ENCODE measurements at places on chromosomes 12 and 14.

DNA sequence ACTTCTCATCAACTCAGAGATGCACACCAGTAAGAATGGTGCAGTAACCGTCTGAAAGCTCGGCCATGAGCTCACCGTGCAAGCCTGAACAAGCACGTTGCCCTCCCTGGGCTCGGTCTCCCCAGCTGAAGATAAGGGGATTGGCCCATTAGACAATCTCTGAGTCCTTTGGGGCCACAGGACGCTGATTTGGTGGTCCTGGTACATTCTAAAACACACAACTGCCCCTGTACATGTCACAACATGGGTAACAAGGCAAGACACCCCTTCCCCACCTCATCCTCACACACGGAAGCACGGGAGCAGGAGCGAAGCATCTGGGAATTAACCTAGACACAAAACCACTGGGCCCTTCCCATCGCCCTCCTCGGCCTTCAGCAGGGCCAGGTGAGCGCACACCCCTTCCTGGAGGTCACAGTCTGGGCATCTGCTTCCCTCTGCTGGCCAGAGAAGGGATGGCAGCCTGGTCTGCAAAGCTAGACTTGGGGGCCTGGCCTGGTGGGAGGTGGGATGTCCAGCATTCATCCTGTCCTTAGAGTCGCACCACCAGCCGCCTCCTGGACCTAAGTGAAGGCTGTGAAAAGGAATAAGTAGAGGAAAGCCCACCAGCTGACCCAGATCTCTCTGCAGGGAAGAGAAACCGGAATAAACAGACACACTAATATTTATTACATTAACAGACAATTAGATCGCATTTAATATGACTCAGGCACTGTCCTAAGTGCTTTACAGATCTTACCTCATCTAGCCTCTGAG lies 18.9 kb upstream of the SMUG1 start:
- peak; percentile 16 for DNase-seq

DNA sequence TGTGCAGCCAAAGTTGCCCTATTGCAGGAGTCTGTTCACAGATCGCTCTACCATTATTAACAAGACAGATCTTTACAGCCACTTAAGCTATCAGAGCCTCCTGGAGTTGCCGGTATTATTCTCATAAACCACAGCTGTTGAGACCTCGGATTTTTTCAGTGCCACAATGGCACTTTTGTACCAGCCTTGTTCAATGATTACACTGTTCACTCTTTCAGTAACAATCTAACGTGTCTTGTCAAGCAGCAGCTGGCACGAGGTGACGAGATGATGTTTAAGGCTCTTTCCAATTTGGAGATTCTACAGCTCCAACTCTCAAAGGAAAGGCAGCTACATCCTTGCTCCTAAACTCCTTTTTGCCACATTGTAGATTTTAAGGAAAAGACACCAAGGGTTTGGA lies 30.7 kb downstream of the LRIG3 start:
- peak; percentile 23 for DNase-seq

GRCh38 chr12:32679920-32680237 lies 778 bp downstream of the DNM1L start:
- DNase-seq = no peak

- no peak for DNase-seq
Measured at GRCh38 chr12:113066813-113067400, 10.4 kb downstream of the DTX1 start.

- no peak for DNase-seq
Measured at GRCh38 chr12:77754086-77754485, 76.6 kb upstream of the NAV3 start.

- no peak for DNase-seq
Measured at GRCh38 chr12:96099986-96100385, 64.6 kb upstream of the LTA4H start.

- DNase-seq = no peak
Measured at GRCh38 chr12:4074129-4074528, 199.4 kb upstream of the CCND2 start.

- no peak for DNase-seq
Measured at GRCh38 chr12:133023566-133023965, 13.7 kb upstream of the ZNF84 start.

GRCh38 chr14:75399843-75400775 lies 27.7 kb upstream of the JDP2 start:
- peak; percentile 17 for DNase-seq

DNA sequence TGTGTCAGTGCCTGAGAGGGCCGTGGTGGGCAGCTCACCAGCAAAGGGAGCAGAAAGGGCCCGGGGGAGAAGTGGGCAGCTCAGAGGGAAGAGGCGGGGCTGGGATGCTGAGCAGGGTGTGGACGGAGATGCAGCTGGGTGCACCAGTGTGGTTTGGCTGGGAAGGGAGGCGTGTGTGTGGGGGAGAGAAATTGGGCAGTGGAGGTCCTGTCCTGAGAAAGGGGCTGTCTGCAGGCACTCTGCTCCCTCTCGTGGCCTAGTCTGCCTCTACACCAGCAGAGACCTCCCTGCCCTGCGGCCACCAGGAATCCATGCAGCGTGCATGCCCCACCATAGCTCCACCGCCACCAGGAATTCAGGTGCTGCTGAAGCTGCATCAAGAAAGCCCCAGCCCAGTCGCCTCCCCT lies 6.4 kb downstream of the TMEM121 start:
- no peak for DNase-seq

- no peak for DNase-seq
Measured at GRCh38 chr12:38501991-38502390, 185.4 kb downstream of the ALG10B start.

DNA sequence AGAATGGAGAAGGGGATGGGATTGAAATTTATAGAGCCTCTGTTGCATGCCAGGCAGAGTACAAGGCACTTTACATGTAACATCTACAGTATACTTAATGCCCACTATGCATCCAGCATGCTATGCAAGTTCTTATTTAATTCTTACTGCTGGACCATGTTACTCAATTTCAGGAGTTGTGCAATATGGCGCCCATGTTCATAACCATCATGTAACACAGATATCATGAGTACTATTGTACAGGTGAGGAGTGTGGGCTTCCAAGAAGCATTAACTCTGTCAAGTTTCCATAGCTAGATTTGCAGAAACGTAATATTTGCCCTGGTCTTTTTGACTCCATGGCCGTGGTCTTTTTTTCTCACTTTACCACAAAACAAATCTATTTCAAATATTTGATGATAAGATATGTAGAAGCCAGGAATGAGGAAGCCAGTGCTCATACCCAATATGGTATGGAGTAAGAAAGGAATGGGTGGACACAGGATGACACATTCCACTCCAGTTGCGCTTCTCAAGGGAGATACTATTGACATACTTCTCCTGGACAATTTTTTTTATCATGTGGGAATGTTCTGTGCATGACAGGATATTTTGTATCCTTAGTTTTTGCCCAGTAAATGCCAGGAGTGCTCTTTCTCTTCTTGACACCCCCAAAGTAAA lies 191.8 kb downstream of the C12orf75 start:
- DNase-seq = no peak

- DNase-seq = no peak
Measured at GRCh38 chr12:4099276-4099675, 174.3 kb upstream of the CCND2 start.

DNA sequence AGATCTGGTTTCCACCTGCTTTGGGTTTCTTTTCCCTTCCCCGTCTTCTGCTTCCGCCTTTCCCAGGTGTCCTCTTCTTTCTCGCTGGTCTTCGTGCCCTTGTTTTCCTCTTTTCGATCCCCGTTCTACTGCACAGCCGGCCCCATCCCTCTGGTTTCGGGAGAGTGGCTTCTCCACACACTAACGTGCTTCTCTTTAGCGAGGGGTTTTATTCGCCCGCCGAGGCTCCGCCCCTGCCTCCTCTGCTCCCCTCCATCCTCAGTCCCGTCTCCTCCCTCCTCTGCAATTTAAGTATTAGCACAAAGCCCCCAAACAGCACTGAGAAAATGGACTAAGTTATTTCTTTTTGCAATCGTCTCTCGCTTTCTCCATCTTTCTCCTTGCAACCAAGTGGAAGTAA lies at the start of gene SLC7A8:
SLC7A8 (minus strand) TSS at position 182 of the 400 bp plus-strand sequence. CDS start 746 bp downstream, outside the sequence.
- no peak for DNase-seq

- no peak for DNase-seq
Measured at GRCh38 chr12:121590476-121591143, 9.8 kb upstream of the KDM2B start.

DNA sequence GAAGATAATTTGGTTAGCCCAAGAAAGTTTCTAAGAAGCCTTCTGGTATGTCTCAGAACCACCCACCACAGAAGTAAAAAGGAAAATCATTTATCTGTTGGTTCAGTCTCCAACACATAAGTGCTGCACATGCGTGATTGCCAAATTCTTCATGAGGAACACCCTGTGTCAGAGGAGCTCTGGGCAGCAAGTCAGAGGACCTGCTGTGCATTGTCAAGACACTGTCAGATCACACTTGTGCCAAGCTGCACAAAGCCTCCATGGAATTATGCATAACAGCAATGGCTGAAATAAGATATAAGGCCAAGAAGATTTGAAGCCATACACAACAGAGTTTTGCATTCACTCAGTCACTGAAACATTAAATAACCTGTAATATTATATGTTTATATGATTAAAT lies 1304.7 kb upstream of the FLRT2 start:
- DNase-seq = no peak

DNA sequence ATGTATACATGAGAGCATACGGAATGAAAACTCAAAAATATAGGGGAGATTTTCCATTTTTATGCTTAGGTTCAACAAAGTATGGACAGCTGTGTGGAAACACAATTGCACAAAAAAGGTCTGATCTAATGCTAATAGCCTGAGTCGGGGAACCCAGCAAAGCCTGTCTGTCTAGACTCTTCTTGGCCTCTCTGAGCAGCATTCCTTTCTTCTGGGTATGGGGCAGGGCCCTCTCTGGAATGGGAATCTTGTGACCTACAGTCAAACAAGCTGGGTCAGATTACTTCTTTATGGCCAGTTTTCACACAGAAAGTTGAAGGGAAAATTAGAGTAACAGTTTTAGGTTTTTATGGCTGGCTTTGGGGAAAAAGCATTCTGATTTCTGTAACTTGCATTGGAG lies 534.0 kb upstream of the LMO3 start:
- no peak for DNase-seq

GRCh38 chr12:91954747-91955146 lies 190.9 kb downstream of the BTG1 start:
- no peak for DNase-seq
